ENCODE measurements at places on chromosomes 12 and 14.

- no peak for DNase-seq
- H3K4me3 ChIP-seq, result no peak overlapping the region
- peaks cover 8% of the 10 kb centered on the region for H3K4me1 ChIP-seq
- H3K36me3 ChIP-seq, result no peaks in the 10 kb centered on the region
Observed at GRCh38 chr12:13258197-13258596, 61.7 kb downstream of the EMP1 start.

DNA sequence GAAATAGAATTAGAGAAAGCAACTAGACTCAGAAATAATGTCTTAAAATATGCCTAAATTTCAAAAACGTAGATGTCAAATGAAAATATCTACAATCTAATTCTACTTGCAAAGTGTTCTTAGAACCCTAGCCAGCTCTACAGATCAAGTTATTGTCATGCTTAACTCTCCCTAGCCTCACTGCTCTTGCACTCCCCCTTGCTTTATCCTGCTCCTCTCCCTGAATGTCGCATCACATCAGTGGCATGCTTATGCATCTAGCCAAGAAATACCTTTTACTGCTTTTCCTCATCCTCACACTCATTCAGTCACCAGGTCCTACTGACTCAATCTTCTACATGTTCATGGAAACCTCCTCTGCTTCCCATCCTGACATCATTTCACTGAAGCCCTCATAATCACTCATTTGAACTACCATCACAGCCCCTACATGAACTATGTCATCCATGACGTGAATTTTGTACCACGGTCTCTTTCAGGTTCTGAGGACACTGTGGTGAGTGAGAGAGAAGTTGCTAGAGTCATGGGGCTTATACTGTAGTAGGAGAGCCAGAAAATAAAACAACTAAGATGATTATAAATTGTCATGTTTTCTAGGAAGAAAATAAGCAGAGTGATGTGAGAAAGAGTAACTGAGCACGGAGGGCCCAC is 22.6 kb upstream of the CRACR2A start:
- H3K4me3 ChIP-seq, result no peak overlapping the region
- no peak overlapping the region for H3K27ac ChIP-seq
- H3K4me1 ChIP-seq, result peaks cover 23% of the 10 kb centered on the region
- no peak for DNase-seq
- no peaks in the 10 kb centered on the region for H3K27me3 ChIP-seq

DNA sequence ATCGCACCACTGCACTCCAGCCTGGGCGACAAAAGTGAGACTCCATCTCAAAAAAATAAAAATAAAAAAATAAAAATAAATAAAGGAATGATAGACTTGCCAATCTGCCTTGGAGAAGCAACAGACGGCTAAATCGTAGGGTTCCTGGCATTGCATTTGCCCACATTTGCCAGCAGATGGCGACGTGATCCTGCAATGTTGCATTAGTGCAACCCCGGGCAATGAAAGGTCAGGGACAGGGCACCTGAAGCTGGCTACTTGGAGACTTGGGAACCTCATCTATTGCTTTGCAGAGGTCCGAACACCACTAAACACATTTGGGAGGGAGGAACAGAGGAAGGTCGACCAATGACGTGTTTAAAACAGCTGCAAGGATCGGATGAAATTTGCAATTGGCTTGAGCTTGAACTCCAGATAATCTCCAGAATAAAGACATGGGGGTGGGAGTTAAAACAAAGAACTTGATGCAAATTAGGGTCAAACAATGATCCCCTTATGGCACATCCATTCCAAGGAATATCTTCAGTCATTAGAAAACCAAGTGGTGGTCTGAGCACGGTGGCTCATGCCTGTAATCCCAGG is 34.6 kb downstream of the SPRING1 start:
- peaks cover 6% of the 10 kb centered on the region for H3K27me3 ChIP-seq
- H3K36me3 ChIP-seq, result peaks cover 2% of the 10 kb centered on the region
- peak; percentile 39 for DNase-seq
- no peak overlapping the region for H3K4me3 ChIP-seq
- peaks cover 3% of the 10 kb centered on the region for H3K4me1 ChIP-seq

DNA sequence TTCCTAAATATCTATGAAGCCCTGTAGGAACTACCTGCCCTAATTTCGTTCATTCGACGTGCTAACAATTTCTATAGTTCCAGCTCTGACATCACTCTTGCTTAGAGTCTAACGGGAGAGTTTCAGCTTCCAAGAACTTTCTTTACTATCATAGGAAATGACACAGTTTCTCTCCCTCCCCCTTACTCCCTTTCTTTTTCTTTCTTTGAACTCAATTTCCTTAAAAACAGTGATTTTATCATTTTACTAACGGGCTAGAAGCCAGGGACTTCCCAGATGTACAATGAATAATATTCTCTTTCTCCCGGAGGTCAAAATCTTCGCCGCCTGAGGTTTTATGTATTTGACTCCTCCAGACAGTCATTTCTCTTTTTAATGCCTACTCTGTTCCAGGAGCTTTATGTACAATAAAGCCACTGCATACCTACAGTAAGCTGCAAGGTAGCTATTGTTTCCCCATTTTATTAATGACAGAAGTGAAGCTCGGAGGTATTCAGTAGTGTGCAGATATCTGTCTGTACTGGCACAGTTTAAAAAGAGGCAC is 15.7 kb downstream of the SMCO2 start:
- H3K27me3 ChIP-seq, result peaks cover 48% of the 10 kb centered on the region
- H3K4me1 ChIP-seq, result peaks cover 12% of the 10 kb centered on the region
- DNase-seq, result no peak
- peaks cover 3% of the 10 kb centered on the region for H3K36me3 ChIP-seq
- H3K4me3 ChIP-seq, result no peak overlapping the region

DNA sequence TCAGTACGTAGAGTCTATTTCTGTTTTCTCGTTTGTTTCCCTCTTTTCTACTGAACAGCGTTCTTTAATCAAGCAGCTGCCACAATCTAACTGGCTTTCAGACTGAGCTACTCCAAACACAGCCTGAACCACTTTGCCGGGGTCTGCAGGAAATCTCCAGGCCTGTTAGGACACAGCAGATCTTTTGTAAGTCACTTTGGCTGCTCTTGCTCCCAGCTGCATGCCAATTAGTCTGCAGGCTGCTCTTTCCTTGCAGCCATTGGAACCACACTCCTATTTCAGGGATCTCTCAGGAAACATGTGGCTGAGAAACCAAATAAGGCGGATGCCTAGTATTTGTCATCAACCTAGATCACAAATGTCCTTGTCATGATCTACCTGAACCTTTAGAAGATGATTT is 73.6 kb downstream of the TMTC1 start:
- no peak for DNase-seq
- H3K4me3 ChIP-seq, result no peak overlapping the region
- no peaks in the 10 kb centered on the region for H3K36me3 ChIP-seq

All from T-helper 17 cell (primary cell).